ENCODE measurements at places on chromosomes 1 and 21. TPM values are rescaled to one million over a fixed set of nuclear protein-coding genes. Genes with fewer than 3 reads are reported as not detected.

DNA sequence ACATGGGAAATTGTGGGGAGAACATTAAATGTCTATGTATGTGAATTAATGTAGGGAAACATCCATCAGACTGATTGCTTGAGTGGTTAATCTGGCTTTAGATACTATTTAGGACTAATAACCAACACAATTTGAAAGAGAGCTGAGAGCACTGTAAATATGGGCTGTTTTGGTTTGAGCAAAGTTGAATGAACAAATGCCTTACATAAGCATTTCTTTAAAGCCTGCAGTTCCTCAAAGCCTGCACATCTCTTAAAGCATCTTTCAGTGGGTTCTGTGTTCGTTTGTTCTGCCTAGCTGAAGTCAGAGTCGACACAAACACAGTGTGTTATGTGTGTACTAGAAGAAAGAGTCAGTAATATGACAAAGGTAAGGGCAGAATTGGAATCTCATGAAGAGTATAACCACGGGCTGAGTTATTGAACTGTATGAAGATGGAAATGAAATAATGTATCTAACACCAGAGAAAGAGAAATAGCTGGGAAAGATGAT, 350.0 kb downstream of the SIPA1L2 start:
- DNase-seq, result no peak

DNA sequence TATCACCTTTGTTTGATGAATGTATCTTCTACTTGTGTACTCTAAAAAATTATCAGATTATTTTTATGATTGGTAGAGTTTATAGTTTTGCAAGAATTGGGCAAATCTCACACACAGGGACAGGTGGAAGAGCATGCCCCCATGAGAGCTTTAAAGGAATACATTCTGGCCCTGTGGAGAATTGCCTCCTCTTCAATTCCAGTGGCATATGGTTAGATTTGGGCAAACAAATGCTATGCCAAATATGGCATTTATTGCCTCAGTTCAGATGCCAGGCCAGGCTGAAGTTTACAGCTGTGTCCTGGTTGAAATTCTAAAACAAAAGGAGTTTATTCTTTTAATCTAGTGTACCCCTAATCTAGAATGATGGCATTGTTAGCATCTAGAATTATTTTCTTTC, 162.4 kb upstream of the CACYBP start:
- DNase-seq, result no peak

Gene GPR25
- not detected for total RNA-seq

Gene COL9A2
- total RNA-seq, result 4.9 TPM

- DNase-seq, result no peak
These were observed 238.4 kb downstream of the NPHP4 start for GRCh38 chr1:5753549-5754421.

- no peak for DNase-seq
These were observed 46.5 kb upstream of the PARP1 start for GRCh38 chr1:226454349-226454748.

DNA sequence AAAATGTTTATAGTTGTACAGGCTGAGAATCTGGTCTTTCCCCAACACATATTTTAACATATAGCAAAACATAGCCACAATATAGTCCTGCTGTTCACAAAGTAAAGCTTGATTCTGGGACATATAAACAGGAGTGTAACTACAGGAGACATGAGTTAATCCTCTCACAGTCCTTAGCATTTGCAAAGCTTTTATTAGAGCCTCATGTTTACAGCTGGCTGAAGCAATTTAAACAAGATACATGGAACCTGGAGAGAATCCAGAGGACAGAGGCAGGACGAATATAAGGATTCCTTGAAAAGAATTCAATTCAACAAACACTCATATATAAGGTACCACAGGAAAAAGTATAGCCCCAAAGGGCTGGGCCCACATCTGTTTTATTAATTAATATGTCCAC, 163.4 kb downstream of the ADGRL4 start:
- DNase-seq, result no peak

DNA sequence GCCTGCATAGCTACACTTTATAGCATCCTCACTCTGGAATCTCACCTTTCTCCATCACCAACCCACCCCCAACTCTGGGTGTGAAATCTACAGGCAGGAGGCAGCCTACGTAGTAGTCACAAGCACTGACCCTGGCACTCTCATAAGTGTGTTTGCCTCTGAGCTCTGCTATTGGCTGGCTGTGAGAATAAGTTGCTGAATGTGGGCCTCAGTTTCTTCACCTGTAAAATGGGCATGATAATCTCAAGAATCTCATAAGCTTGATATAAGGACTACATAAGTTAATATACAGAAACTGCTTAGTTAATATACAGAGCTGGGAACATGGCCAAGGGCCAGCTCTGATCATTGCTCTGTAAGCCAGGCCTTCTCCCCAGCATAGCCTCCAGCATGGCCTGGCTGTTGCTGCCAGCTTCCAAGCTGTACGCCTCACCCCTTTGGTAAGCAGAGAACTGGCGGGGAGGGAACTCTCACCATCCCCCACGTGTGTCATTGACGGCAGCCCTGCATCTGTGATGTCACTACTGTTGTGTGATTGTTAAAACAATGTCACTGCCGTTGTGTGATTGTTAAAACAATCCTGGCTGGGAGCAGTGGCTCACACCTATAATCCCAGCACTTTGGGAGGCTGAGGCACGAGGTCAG, 53.3 kb downstream of the SYF2 start:
- DNase-seq, result no peak
